ENCODE measurements at places on chromosomes 11 and 22.

DNA sequence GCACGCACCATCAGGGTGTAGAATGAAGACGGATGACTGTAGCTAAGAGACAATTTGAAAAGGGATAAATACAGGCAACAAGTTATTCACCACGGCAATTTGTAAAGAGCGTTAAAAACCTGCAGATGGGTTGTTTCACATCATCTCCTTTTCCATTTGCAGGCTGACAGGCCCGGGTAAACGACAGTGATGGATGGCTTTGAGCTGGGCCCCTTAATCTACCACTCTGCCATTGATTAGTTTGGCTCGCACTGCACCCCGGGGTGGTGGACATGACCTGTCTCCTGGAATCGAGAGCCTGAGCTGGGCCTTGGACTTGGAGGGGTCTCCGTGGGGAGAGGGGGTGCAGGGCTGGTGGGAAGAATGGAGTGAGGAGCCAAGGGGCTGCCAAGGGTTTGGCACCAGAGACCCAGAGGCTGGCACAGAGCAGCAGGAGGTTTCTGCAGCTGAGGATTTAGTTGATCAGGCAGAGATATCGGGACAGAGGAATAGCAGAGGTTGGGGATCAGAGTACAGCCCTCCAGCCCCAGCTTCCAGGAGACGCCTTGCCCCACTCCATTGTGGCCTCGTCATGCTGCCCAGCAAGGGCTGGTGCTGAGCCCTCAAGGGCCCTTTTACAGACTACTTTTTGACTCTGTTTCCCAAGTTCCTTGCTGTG is 110.6 kb upstream of the NECTIN1 start:
- DNase-seq: no peak

GRCh38 chr11:60756307-60757032 is at the start of gene MS4A15:
Gene MS4A15 (plus strand): TSS chr11:60756867. CDS start chr11:60763734, 6,867 bp downstream.
- DNase-seq: no peak

- DNase-seq: no peak
These were observed 33.9 kb downstream of the TST start for GRCh38 chr22:36985211-36985889.

DNA sequence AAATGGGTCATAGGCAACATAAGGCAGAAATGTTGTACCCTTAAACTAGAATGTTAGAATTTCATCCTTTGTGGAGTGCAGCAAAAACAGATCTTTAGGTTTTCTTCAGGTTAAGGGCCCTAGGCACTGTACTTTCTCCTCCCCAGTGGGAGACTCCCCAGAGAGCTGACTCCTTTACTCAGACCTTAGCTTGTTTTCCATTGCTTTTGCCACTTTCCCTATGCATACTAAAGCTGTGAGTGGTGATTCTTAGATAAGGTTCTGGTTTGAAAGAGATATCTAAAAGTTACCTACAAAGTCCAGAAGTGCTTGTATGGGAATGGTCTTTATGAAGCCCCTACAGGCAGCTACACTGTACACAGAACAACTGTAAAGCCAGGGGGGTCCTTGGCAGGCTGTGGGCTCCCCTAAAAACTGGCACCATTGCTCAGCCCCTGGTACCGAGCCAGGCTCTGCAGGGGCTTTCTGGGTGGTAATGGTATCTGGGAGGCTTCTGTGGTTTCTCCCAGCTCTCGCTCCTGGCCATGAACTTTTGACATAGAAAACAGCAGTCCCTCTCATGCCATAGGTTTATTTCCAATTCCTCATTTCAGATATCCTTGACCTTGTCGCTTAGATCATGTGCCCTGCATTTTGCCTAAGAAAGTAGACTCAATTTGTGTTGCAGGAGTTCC is 23.2 kb downstream of the AMOTL1 start:
- DNase-seq: no peak

- DNase-seq: peak; percentile 48
These were observed 728 bp downstream of the FANCF start for GRCh38 chr11:22624742-22625447.

GRCh38 chr11:94662065-94662779 is 95.1 kb downstream of the PIWIL4 start:
- DNase-seq: no peak
